ENCODE measurements at places on chromosomes 11 and 22.

GRCh38 chr11:8715501-8715900 is 32.9 kb downstream of the RPL27A start:
- no peak for DNase-seq

DNA sequence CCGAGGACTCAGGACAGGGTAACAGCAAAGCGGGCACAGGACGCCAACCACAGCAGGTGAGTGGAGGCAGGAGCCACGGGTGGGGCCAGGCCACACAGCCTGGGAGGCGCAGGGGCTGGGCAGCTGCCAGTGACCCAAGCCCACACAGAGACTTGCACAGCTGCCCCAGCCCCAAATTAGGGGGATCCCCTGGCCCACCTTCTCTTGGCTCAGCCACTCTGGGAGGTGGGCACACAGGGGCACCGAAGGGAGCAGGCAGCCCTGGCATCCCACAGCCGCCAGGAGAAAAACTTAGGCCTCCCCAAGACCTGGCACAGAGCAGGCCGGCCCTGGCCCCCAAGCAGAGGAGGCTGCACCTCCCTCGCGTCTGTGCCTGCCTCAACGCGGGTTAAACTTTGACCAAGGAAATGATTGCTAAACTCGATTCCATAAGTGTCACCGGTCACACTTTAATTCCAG is at the start of gene SLC22A12:
SLC22A12 (plus strand) TSS at position 458 of the 459 bp plus-strand sequence. CDS start 337 bp downstream, outside the sequence.
- no peak for DNase-seq

- no peak for DNase-seq
Measured at GRCh38 chr11:111635706-111636045, 33.4 kb downstream of the SIK2 start.

DNA sequence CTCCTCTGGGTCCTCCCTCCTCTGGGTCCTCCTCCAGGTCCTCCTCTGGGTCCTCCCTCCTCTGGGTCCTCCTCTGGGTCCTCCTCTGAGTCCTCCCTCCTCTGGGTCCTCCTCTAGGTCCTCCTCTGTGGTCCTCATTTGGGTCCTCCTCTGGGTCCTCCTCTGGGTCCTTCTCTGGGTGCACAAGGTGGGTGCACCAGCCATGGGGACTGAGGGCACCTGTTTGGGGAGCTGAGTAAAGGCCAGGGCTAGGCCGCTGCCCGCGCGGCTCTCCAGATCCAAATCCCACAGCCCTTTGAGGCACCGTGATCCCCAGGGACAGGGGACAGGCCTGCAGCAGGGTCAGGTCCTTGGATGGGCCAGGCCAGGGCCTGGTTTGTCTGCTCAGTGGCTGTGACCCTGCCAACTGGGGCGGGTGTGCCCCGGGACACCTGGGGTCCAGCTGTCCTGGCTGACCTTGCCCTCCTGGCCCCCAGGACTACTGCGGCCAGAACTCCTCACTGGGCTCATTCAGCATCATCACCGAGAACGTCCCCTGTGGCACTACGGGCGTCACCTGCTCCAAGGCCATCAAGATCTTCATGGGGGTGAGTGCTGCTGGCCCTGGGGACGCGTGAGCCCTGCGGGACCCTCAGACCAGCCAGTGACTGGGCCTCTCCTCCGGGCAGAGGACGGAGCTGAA is 12.7 kb downstream of the MUC2 start:
- no peak for DNase-seq

GRCh38 chr22:46057246-46058090 is 80.5 kb upstream of the WNT7B start:
- DNase-seq = no peak

- no peak for DNase-seq
Measured at GRCh38 chr22:40728731-40729189, 49.5 kb downstream of the MCHR1 start.

DNA sequence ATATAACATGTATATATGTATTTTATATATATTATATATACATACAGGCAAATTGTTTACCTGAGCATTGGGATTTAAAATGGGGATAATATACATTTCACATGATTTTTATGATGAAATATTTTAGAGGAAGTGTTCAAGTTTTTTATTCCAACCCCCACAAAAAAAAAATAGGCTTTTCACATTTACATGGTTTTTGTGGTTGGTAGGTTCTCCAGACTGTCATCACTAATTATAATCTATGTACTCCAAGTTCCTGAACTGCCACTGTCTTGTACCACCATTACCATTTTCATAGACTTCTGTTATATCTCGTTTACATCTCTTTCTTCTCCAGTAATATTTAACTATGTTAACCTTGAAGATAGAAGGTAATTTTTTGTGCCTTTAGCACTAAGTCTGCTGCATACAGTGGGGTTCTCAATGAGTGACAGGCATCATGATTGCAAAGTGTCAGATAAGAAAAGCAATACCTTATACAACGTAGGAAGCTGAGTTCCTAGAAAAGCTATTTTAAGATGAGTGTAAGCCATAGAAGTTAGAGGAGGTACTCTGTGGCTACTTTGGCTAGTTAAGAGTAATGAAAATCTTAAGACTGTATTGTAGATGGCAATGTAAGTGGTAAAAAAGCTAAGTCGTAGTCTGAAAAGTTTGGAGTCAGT is 5.2 kb downstream of the TMEM126A start:
- DNase-seq = no peak

GRCh38 chr22:46607483-46608114 is 12.6 kb upstream of the GRAMD4 start:
- no peak for DNase-seq

GRCh38 chr11:96221244-96222070 is 121.5 kb downstream of the MAML2 start:
- DNase-seq = no peak

DNA sequence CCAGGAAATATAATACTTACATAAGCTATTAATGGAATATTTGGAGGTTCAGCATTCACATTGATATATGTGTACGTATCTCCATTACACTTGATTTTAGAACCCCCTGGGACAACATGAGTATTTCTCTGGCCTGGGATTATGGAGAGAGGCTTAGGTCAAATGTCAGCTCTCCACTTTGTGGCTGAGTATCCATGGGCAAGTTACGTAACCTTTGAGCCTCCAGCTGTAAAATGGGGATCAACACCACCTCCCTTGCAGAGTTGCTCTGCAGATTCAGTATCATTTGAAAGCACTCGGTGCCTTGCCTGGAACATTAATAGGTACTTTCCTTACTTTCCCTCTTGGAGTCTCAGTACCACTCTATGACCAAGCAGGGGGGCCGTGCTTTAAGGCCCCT is 33.2 kb downstream of the C22orf31 start:
- no peak for DNase-seq

- DNase-seq = no peak
Measured at GRCh38 chr11:111213256-111213655, 32.3 kb upstream of the POU2AF2 start.

- DNase-seq = no peak
Measured at GRCh38 chr11:103939694-103940093, 96.7 kb upstream of the DDI1 start.

DNA sequence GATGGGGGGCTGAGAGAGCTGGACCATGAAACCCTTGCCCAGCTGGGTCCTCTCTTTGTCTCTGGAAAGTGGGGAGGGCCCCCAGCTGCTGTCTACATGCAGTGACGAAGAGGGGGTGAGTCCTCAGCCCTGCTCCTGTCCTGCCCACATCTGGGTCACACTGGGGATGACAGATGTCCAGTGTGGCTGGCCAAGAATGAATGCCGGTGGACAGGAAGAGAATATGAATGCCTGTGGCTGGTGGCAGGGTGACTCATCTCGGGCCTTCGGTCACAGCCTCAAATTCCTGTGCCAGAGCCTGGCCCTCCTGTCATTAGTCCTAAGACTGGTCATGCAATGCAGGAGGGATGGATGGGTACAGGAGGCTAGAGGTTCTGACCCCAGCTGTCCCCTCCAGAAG is 2.2 kb upstream of the PNPLA3 start:
- DNase-seq = no peak

DNA sequence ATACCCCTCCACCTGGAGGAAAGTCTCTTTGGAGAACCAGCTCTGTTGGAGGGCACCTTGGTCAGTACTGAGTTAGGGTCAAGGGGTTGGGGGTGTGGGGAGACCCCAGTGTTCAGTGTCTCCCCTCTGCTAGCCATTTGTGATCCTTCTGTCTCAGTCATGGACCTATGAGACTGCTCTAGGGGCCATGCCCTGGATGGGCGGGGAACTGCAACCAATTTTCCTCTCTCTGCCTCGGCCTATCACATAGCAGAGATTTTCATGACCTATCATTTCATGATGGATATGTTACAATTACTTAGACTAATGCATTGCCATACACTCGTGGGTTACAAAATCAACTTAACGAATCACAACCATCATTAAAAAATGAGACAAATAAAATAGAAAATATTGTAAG is 7.4 kb downstream of the OTOG start:
- DNase-seq = no peak

GRCh38 chr11:100830274-100830673 is 143.2 kb downstream of the ARHGAP42 start:
- no peak for DNase-seq

DNA sequence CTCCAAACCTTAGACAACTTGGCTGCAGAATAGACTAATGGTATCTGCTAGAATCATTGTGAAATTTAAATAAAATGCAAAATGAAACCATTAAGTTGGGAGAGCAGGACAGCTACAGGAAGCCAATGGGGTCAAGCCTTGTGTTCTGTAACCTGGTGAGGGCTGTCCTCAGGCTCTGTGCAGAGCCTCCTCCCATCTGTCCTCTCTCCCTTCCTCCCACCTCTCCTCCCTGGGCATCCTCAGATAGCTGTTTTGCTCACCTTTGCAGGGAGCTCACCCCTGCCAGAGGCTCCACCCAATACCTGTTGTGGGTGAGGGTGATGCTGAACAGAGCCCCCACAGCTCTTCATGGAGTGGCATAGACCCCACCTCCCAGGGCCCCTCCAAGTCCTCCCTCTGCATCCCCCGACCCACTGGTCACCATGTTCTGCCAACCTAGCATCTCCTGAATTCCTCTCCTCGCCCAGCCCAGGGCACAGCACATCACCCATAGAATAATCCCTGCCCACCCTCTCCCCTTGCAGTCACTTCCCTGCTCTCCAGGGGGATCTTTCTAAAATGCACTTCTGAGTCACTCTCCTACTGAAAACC is 100.3 kb downstream of the PDE2A start:
- DNase-seq = no peak

GRCh38 chr22:31567702-31568101 is 71.4 kb downstream of the SFI1 start:
- no peak for DNase-seq

GRCh38 chr11:70900540-70900939 is 351.8 kb downstream of the SHANK2 start:
- DNase-seq = no peak

DNA sequence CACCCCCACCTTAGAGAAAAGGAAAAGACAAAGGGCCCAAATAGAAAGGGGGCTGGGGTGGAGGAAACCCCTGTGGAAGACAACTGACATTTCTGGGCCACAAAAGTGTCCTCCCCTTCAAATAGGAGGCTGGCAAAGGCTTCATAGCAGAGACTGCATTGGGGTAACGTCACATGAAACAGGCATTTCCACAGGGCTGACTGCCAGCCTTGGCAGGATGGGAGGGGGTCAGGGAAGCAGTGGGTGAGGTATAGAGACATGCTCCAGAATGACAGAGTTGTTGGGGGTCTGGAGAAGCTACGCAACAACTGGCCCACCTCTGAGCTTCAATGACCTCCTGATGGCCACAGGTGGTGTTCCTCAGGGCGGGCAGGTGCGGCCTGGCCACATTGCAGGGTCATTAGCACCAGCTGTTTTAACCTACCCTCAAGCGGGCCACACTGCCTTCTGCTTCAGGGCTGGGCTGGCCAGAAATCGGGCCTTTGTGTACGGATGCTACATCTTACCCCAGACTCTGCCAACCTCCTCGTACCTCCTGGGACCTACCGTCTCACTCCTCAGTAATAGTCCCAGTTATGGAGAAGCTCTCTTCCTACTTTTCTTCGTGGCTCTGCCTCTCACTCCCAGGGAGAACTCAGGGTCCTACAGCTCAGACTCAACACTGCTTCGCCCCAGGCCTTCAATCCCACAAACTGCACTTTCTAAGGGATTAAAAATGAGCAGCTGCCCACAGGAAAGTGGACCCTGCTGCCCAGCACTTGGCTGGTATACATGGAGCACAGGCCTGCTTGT is 160.0 kb upstream of the NCAM1 start:
- no peak for DNase-seq

DNA sequence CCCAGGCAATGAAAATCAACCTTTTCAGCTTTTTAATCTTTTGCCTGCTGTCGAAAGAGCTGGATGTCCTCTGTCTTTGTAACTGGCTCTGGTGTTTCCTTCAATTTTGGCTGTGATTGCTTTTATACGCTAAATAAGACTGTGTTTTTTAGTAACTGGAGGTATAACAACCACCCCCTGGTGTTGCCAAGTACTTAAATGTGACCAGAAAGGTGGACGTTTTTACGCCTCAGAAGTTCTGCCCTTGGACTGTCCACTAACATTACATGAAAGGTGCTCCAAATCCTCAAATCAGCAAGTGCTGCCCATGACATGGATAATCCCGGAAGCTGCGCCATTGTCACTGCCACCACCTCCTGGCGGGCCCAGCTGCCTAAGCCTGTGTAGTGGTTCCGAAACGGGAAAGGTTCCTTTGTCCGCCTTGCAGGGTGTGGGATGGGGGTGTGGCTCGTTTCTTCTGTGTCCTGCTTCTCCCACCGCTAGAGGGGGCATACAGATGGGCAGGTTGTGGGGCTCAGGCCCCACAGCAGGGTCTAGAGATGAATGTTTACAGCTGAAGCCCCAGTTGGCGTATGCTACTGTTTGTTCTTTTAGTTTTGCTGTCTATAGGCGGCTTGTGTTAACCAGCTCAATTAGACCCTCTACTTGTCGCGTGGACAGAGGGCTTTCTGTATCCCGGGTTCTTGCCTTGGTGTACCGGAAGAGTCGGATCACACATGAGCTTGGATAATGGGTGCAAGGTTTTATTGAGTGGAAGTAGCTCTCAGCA is 82.2 kb upstream of the SEPTIN5 start:
- no peak for DNase-seq

- DNase-seq = peak; percentile 21
Measured at GRCh38 chr11:27158456-27159334, 118.1 kb downstream of the BBOX1 start.

DNA sequence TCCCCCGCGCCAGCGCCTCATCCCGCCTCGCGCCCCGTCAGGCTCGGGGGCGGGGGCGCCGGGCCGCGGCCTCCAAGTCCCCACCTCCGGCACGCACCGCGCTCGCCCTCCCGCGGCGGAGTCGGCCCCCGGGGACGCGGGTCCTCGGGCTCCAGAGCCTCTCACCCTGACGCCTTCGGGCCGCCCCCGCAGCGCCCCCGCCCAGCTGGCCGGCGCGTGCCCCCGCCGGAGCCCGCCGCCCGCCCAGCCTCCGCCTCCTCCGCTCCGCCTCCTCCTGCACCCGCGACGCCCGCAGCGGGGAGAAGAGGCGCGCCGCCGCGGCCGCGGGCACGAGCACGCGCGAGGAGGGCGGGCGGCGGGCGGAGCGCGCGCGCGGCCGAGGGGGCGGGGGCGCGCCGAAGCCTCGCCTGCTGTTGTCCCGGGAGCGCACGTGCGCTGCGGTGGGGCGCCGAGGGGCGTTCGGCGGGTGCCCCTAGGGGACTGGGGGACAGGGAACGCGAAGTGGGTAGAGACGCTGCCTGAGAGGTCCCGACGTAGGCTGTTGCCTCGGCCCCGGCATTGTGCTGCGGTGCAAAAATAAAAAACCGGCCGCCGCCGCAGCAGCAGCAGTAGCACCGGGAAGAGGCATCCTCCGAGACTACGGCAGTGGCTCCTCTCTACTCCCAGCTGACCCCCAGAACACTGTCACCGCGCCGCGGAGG is 87.4 kb upstream of the ARHGAP32 start:
- peak; percentile 77 for DNase-seq

Data from progenitor cell of endocrine pancreas (in vitro differentiated cells).